ENCODE measurements at places on chromosomes 12 and 14.

- no peak for DNase-seq
Observed at GRCh38 chr12:106106061-106106566, 32.6 kb downstream of the NUAK1 start.

DNA sequence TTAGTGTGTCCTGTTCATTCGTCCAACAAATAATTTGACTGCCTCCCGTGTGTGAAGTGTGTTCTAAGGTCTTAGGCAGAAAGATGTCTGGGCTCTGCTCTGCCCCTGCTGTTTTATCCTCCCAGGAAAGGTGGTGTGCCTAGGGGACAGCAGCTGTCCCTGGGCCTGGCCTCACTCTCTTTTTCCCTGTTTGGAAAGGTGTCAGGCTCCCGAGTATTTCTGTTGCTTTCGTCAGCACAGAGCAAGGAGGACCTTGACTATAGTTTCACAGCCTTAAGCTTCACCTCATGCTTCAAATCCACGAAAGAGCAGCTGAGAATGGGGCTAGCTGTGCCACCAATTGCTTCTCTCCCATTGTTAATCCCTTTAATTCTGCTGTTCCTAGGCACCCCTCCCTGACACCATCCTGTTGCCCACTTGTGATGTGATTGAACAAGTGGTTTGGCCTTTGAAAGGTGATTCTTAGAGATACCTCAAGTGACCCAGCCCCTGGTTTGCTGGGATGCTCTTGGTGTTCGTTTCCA, 54.2 kb downstream of the TGFB3 start:
- DNase-seq: no peak

DNA sequence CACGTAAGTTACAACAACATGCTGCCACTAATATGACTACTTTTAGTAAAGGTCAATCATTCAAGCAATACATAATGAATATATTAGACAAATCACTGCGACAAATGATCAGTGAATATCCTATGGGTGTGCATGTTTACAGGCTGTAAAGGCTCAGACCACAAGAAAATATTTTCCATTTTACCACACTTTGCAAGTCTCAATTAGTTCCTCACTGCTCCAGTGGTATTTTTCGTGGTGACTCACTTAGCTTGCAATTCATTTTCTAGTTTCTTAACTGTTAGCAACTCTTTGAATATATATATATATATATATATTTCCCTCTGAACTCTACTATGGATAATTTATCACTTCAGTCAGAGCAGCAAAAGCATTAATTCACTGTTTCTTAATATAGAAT, 96.9 kb downstream of the EML5 start:
- DNase-seq: no peak

DNA sequence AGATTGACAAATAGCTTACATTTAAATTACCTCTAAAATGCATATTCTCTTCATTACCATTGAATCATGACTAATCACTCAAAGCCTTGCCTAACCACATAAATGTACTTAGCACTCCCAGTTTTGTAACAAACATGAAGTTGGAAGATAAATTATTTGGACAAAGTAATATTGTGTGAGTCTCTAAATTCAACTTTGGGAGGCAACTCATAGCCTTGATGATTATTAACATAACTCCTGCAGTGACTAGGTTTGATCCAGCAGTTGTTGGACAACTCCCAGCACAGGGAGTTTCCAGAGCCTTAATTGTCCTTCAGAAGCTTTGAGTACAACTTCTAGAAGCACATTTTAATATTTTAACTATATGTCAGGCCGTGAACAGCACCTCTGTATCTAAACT, 153.4 kb upstream of the PDZRN4 start:
- DNase-seq: no peak

DNA sequence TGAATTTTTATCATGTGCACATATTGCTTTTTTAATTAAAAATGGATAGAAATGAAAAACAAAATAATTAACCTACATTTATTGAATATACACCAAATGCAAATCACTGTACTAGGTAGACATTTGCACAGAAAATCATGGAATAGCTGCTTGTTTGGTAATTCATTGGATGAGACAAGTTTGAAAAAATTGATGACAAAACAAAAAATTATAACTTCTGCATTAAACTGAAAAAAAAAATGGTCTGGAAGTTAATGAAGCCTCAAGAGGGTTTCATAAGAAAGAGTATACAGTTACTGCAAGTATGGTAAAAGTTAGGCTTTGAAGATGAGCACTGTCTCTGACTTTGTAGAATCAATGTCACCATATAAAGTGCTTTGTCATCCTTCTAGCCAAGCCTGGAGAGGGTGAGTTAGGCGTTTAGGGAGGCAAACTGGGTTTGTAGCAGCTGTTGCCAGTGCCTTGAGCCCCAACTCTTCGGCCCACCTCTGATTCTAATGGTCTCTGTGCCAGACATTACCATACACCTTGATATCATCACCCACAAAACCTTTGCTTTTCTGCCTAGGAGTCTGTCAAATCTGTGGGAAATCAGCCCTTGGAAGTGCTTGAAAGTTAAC, 291.1 kb upstream of the CLEC14A start:
- no peak for DNase-seq

DNA sequence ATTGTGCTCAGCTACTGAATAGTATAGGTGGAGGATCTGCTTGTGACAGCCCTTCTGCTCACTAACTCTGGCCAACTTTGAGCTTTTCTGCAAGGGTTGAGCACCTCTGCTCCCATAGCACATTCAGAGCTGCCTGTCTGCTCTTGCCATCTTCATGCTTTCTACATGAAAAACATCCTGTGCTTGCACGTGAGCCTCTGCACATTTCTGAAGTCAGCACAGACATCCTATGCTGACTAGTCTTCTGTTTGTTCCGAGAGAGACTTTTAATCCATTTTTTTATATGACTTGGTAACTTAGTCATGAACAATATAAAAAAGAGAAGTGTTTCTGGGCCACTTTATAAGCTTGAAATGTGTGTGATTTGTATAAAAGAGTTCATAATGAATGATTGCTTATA, 969.3 kb downstream of the TMTC2 start:
- DNase-seq: no peak

GRCh38 chr12:3740480-3741231, 12.3 kb downstream of the CRACR2A start:
- DNase-seq: no peak

GRCh38 chr12:96078231-96079135, 43.1 kb upstream of the LTA4H start:
- DNase-seq: no peak

DNA sequence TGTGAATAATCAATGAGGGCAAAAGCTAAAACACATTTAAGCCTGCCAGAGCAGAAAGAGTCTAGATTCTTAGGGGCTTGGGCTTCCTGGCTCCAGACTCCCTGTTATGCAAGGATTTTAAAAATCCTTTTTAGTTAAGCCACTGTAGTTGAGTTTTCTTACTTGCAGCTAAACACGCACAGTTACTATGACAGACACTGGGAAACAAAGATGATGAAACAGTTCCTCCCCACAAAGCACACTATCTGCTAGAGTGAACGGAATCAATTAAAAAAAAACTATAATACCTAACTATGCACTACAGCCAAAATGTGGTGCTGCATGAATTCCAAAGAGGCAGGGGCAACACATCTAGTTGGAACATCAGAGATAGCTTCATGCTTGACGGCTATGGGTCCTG, 28.2 kb downstream of the RPS6KA5 start:
- no peak for DNase-seq

- no peak for DNase-seq
Observed at GRCh38 chr12:110785240-110785639, 42.5 kb upstream of the PPP1CC start.

DNA sequence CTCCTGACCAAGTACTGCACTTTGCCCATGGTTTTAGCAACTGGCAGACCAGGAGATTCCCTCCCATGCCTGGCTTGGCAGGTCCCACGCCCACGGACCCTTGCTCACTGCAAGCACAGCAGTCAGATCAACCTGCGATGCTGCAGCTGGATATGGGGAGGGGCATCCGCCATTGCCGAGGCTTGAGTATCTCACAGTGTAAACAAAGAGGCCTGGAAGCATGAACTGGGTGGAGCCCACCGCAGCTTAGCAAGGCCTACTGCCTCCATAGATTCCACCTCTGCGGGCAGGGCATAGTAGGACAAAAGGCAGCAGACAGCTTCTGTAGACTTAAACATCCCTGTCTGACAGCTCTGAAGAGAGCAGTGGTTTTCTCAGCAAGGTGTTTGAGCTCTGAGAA, 479.8 kb downstream of the FUT8 start:
- no peak for DNase-seq

DNA sequence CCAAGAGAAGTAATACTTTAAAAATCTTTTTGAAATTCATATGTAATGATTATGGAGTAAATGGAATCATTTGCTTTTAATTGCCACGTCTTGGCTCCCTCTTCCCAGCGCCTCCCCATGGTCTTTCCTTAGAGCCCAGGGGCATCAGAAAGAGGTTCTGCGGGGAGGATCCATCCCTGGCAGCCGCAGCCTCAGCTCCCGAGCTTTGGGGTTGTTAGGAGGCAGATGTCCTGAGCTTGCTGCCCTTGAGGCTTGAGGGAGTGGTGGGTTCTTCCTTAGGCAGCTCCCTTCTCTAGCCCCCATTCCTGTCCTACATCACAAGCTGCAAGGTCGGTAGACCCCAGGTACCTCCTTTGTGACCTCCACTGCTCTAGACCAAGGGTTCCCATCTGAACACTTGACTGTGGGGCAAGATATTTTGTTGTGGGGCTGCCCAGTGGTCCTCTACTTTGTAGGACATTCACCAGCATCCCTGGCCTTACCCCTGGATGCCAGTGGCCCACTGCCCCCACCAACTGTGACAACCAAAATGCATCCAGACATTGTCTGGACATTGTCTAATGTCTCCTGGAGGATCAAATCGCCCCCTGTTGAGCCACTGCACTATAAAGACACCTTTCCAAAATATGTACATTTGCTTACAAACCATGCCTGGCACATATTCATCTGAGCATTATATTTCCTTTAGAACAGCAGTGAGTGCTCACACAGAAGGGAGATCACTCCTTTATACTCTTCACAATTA, 6.3 kb downstream of the PPP2R5C start:
- DNase-seq: no peak

Measured in hepatic stellate cell (primary cell).